ENCODE measurements at places on chromosomes 16 and 17. TPM values are rescaled to one million over a fixed set of nuclear protein-coding genes. Genes with fewer than 3 reads are reported as not detected.

DNA sequence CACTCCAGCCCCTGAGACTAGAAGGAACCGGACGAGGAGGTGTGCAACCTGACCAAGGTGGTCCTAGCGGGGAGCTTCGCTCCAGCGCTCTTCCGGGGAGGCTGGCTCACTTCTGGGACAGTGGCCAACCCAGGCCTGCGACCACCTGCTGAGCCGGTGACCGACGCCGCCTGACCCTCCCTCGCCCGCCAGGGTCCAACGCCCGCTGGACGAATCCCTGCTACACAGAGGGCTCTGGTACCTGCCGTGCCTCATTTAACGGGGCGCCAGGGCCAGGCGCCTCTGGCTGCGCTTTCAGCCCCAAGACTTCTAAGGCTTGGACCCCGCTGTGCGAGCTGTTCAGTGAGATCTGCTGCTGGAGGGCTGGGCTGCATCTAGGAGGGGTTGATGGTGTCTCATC, 99.5 kb upstream of the KCNJ18 start:
- no peak overlapping the region for H3K27ac ChIP-seq
- no peaks in the 10 kb centered on the region for H3K4me1 ChIP-seq
- no peak overlapping the region for H3K4me3 ChIP-seq

GRCh38 chr17:29058391-29058790, 15.4 kb downstream of the PIPOX start:
- H3K4me3 ChIP-seq: no peak overlapping the region
- H3K27ac ChIP-seq: no peak overlapping the region
- DNase-seq: no peak
- H3K4me1 ChIP-seq: no peaks in the 10 kb centered on the region
- H3K36me3 ChIP-seq: no peaks in the 10 kb centered on the region
- no peaks in the 10 kb centered on the region for H3K27me3 ChIP-seq

DNA sequence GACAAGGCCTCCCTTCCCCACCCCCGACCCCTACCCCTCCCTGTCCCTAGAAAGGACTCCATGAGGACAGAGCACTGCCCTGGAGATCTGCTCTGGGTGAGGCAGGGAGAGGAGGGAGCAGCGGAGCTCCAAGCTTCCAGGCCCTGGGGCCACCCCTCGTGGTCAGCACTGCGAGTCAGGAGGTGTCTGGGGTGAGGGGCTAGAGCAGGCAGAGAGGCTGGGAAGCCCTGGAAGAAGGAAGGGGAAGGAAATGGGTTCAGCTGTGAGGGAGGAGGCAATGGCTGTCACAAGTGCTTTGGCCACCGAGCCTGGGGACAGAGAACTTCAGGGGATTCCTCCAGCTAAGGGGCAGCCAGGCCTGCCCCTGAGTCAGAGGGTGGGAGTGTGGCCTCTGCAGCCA, 28.2 kb upstream of the DNAI2 start:
- no peak for DNase-seq
- H3K4me3 ChIP-seq: no peak overlapping the region
- H3K27me3 ChIP-seq: no peaks in the 10 kb centered on the region
- H3K36me3 ChIP-seq: no peaks in the 10 kb centered on the region
- no peaks in the 10 kb centered on the region for H3K4me1 ChIP-seq

- H3K27ac ChIP-seq: peak overlapping the region; percentile 52
- peaks cover 36% of the 10 kb centered on the region for H3K36me3 ChIP-seq
- H3K27me3 ChIP-seq: no peaks in the 10 kb centered on the region
- DNase-seq: no peak
These were observed 34.1 kb downstream of the NQO1 start for GRCh38 chr16:69691980-69692911.

- no peak overlapping the region for H3K27ac ChIP-seq
- no peaks in the 10 kb centered on the region for H3K27me3 ChIP-seq
- H3K4me3 ChIP-seq: no peak overlapping the region
- no peaks in the 10 kb centered on the region for H3K4me1 ChIP-seq
- no peak for DNase-seq
These were observed 931.9 kb upstream of the SOX9 start for GRCh38 chr17:71188811-71189492.

DNA sequence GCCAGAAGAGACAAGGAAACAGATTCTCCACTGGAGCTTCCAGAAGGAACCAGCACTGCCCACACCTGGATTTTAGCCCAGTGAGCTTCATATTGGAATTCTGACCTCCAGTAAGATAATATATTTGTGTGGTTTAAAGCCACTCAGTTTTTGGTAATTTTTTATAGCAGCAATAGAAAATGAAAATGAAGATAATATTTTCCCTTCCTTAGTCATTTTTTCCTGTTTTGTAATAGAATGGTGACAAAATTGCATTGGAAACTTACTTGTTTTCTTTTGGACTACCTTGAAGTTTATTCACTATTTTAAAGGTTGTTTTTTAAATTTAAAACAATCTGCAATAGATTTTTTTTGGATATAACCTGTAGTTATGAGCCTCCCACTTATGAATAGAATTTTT, 29.8 kb upstream of the IRF8 start:
- H3K4me1 ChIP-seq: peaks cover 32% of the 10 kb centered on the region
- H3K4me3 ChIP-seq: peak overlapping the region; percentile 38
- H3K27me3 ChIP-seq: peaks cover 14% of the 10 kb centered on the region
- H3K36me3 ChIP-seq: peaks cover 5% of the 10 kb centered on the region
- no peak for DNase-seq

GRCh38 chr17:31511580-31511979, 120.1 kb downstream of the RAB11FIP4 start:
- H3K4me1 ChIP-seq: peaks cover 35% of the 10 kb centered on the region
- no peak for DNase-seq
- peak overlapping the region; percentile 93 for H3K27ac ChIP-seq
- H3K36me3 ChIP-seq: no peaks in the 10 kb centered on the region
- no peaks in the 10 kb centered on the region for H3K27me3 ChIP-seq

GRCh38 chr16:88194397-88195268, 188.1 kb upstream of the ZNF469 start:
- no peaks in the 10 kb centered on the region for H3K36me3 ChIP-seq
- H3K4me1 ChIP-seq: peaks cover 7% of the 10 kb centered on the region
- peaks cover 7% of the 10 kb centered on the region for H3K27me3 ChIP-seq
- DNase-seq: no peak
- no peak overlapping the region for H3K27ac ChIP-seq

DNA sequence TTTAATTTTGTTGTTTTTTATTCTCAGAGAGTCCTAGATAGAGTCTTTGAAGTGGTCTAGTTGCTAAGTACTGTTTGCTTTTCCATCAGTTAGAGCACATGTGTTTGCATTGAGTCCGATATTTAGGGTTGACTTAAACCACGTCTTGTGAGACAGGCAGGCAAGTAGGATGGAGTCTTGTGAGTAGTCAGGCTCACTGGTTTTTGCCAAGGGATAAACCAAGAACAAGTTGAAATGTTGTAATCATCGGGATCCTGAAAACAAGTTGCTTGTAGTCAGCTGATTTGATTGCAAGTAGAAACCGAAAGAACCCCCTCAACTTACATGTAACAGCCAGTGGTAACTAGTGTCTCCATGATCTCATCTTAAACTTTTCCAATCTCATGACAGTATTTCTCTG, 17.2 kb downstream of the ATP6V0A1 start:
- no peak overlapping the region for H3K27ac ChIP-seq
- peaks cover 28% of the 10 kb centered on the region for H3K27me3 ChIP-seq
- no peak for DNase-seq
- no peaks in the 10 kb centered on the region for H3K4me1 ChIP-seq
- H3K4me3 ChIP-seq: no peak overlapping the region

DNA sequence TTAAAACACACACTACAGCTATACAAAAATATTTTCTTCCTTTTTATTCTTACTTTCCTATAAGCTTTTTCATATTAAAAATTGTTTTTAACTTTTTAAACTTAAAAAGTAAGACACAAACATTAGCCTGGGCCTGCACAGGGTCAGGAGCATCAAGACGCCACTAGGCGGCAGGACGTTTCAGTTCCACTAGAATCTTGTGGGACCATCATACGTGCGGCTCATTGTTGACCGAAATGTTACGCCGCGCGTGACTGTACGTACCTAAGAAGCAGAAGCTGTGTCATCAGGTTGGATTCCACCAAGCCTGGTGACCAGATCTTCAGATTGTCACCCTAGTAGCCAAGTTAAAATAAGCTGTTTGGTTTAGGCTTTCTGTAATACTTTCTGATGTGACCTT, 47.1 kb downstream of the USP10 start:
- H3K36me3 ChIP-seq: peaks cover 7% of the 10 kb centered on the region
- no peak for DNase-seq
- H3K4me1 ChIP-seq: peaks cover 27% of the 10 kb centered on the region

GRCh38 chr16:46763147-46763546, 15.0 kb upstream of the MYLK3 start:
- no peak for DNase-seq
- no peaks in the 10 kb centered on the region for H3K27me3 ChIP-seq
- H3K4me3 ChIP-seq: no peak overlapping the region
- H3K4me1 ChIP-seq: peaks cover 3% of the 10 kb centered on the region
- H3K27ac ChIP-seq: no peak overlapping the region

GRCh38 chr17:233473-233941, 52.1 kb upstream of the DOC2B start:
- no peak for DNase-seq
- H3K36me3 ChIP-seq: no peaks in the 10 kb centered on the region
- peak overlapping the region; percentile 68 for H3K27ac ChIP-seq
- H3K4me3 ChIP-seq: peak overlapping the region; percentile 45

- no peak overlapping the region for H3K4me3 ChIP-seq
- no peak overlapping the region for H3K27ac ChIP-seq
- H3K4me1 ChIP-seq: peaks cover 7% of the 10 kb centered on the region
- no peak for DNase-seq
- H3K27me3 ChIP-seq: peaks cover 31% of the 10 kb centered on the region
- no peaks in the 10 kb centered on the region for H3K36me3 ChIP-seq
These were observed 21.4 kb downstream of the TTLL6 start for GRCh38 chr17:48795444-48796162.

DNA sequence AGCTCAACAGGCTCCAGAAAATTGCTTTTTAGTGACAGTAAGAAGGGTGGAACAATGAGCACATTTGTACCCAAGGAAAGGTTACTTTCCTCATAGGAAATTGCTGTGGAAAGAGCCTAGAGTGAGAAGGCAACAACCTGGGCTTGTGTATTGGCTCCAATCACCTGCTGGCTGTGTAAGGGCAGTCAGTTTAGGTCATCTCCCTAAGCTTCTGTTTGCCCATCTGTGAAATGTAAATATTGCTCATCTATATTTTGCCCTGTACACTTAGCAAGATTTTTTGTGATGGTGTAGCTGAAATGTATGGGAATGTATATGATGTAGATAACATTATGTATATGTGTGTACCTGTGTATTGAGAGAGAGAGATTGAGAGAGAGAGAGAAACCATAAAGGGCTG, 225.2 kb upstream of the MPHOSPH6 start:
- no peaks in the 10 kb centered on the region for H3K36me3 ChIP-seq
- no peak overlapping the region for H3K4me3 ChIP-seq
- peaks cover 37% of the 10 kb centered on the region for H3K27me3 ChIP-seq
- H3K27ac ChIP-seq: no peak overlapping the region
- no peaks in the 10 kb centered on the region for H3K4me1 ChIP-seq

GRCh38 chr17:51298508-51299371, 38.4 kb downstream of the UTP18 start:
- H3K27ac ChIP-seq: no peak overlapping the region
- DNase-seq: no peak
- peaks cover 6% of the 10 kb centered on the region for H3K36me3 ChIP-seq
- no peak overlapping the region for H3K4me3 ChIP-seq

- peaks cover 24% of the 10 kb centered on the region for H3K27me3 ChIP-seq
- DNase-seq: no peak
- no peak overlapping the region for H3K27ac ChIP-seq
- H3K4me3 ChIP-seq: peak overlapping the region; percentile 50
- peaks cover 11% of the 10 kb centered on the region for H3K36me3 ChIP-seq
These were observed 9.9 kb downstream of the AHSP start for GRCh38 chr16:31537362-31538242.

DNA sequence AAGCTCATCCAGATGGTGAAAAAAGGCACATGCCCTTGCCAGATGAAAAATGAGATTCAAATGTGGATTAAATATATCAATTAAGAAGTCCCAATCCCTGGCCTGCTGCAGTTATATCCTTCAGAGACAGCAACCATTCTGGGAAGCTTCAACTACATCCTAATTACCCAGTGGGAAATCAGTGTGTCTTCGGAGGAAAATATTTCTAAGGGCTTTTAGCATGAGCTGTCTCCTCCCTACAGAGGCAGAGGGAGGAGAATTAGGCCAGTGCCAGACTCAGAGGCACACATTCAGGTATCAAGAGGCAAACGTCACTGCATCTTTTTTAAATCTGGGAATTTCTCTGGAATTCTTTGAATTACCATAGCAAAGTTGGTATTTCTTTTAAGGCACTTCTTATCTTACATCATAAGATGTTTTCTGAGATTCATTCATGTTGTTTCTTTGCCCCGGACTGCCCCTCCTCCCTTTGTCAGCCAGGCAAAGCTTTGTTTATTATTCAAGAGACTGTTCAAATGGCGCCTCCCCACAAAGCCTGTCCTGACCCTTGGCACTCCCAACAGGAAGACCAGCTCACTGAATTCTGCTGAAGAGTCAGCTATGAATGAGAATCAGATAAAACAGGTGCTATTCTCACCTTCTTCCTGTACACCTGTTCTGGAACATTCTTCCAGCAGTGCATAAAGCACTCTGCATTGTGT, 38.3 kb upstream of the SMPD3 start:
- peaks cover 5% of the 10 kb centered on the region for H3K27me3 ChIP-seq
- no peak for DNase-seq

DNA sequence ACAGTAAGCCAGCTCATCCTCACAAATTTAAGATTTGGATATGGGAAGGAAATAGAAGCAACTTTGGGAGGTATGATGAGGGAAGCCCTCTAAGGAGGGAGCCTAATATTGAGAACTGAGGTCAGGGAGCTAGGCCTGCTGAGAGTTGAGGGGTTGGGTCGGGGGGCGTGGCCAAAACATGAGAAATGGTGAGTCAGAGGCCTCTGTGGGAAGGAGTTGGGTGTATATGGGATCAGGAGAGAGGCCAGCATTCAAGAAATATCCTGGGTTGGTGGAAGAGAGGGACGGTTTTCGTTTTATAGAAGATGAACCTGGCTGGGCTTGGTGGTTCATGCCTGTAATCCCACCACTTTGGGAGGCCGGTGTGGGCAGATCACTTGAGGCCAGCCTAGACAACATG, 48.4 kb downstream of the CLEC16A start:
- H3K27ac ChIP-seq: peak overlapping the region; percentile 89
- H3K27me3 ChIP-seq: no peaks in the 10 kb centered on the region
- H3K4me3 ChIP-seq: peak overlapping the region; percentile 79
- peaks cover 76% of the 10 kb centered on the region for H3K4me1 ChIP-seq
- DNase-seq: no peak

DNA sequence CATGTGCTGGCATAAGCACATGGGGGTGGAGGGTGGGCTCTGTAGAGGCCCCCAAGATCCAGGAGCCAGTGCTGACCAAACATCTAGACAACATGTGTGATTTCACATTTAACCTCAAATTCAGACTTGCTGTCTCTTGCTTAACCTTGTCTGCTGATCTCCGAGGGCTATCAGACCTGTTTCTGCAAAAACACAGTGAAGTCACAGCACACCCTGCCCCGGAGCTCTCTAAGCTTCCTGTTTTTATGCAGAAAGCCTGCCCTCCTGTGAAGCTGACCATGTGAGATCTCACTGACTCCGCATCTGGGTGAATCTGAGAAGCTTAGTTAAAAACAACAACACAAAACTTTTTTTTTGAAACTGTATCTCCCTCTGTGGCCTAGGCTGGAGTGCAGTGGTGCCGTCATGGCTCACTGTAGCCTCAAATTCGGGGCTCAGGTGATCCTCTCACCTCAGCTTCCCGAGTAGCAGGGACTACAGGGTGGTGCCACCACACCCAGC, 6.6 kb upstream of the DPEP2 start:
- H3K27me3 ChIP-seq: no peaks in the 10 kb centered on the region
- H3K4me3 ChIP-seq: peak overlapping the region; percentile 69
- H3K36me3 ChIP-seq: no peaks in the 10 kb centered on the region

The CA5A gene
- total RNA-seq: not detected

The HOXB7 gene
- 2.7 TPM for total RNA-seq

The RAB11FIP4 gene
- 16.2 TPM for total RNA-seq

The HOXB1 gene
- not detected for total RNA-seq

The CCL13 gene
- not detected for total RNA-seq

The ANKRD40CL gene
- total RNA-seq: not detected

The BAIAP2 gene
- 9.6 TPM for total RNA-seq

The ZPBP2 gene
- not detected for total RNA-seq

The SLC5A10 gene
- total RNA-seq: not detected

All from natural killer cell treated with Interleukin-12 subunit alpha and Interleukin-12 subunit beta and Interleukin-15 and Interleukin-18, amount 100 ng/mL, for 72 hours (primary cell).